HepG2 (cell line): ENCODE measurements at places on chromosomes 16 and 17.

DNA sequence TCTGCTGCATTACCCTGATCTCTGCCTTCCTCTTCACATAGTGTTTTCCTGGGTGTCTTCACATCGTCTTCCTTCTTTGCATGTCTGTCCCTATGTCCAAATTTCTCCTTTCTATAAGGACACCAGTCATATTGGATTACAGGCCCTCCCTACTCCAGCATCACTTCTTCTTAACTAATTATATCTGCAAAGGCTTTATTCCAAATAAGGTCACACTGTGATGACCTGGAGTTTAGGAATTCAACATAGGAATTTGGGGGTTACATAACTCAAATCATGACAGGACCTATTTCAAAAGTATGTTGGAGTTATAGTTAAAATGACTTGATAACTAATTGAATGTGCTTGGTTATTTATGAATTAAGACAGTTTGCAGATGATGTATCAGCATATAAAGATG lies 490.5 kb upstream of the ERCC4 start:
- DNase-seq = no peak

DNA sequence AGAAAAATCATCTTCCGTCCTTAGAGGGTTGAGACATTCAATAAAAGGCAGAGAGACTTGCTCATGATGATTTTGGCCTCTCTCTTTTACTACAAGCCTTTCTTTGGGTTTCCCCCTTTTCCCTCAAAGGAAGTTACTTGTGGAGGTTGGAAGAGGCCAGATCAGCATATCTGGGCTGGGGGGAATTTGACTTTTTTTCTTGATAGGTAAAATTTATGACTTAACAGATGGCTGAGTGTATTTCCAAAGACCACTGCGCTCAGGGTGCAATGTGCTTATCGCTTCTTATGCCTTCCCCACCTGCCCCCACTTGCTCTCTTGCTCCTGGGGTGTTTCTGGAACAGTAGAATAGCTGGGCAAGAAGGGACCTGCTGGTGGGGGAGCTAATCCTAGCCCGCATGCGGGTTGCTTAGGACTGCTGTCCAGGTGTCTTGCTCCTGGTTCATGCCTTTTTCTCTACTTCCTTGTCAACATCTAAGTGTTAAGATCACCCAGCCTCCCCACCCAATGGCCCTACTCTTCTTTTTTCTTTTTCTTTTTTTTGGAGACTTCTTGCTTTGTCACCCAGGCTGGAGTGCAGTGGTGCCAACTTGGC lies 131.9 kb downstream of the MSI2 start:
- no peak for DNase-seq

GRCh38 chr17:81388091-81388611 lies 7.1 kb upstream of the BAHCC1 start:
- no peak for DNase-seq

DNA sequence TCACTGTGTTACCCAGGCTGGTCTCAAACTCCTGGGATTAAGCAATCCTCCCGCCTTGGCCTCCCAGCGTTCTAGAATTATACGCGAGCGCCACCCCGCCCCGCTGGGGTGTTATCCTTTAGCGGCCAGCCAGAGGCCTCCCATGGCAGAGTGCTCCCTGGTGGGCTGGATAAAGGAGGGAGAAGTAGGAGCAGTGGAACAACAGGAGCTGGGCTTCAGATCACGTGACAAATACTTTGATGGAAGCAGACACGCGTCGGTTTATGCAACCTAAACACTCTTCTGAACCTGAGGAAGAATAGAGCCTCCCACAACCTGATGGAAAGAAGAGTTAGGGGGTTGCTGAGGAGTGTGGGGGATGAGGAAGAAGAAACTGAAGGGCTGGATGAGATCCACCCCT lies 2114.0 kb downstream of the TP53TG3F start:
- no peak for DNase-seq

DNA sequence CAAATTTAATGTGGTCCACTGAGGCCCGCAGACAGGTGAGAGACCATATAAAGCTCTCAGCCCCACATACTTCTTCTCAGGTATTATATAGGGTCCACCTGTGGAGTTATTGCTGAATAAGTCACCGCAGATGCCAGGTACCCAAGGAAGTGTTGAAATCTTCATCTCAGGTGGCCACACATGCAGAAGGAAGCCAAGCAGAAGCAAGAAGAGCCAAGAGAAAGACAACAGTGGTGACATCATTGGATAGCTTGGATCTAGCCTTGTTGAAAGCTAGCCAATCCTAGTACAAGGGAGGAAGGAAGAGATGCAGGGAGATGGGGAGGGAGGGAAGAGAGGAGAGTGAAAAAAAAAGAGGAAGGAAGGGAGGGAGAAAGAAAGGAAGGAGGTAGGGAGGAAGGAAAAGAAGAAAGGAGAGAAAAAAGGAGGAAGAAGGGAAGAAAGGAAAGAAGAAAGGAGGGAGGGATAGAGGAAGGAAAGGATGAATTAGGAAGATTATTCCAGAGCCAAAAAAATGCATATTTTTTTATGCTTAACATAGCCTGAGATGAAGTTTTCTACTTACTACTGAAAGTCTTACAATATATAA lies 12.5 kb downstream of the ADAMTS18 start:
- DNase-seq = no peak
